GM20000 (cell line): ENCODE measurements at places on chromosomes 6 and 20.
A peak's percentile ranks its signal among the peaks of the same experiment; 100 is the strongest.

- peak; percentile 56 for DNase-seq
Measured at GRCh38 chr6:88982720-88983119, 19.3 kb upstream of the RNGTT start.

GRCh38 chr6:44737829-44738528, 350.5 kb downstream of the CDC5L start:
- DNase-seq = peak; percentile 58

DNA sequence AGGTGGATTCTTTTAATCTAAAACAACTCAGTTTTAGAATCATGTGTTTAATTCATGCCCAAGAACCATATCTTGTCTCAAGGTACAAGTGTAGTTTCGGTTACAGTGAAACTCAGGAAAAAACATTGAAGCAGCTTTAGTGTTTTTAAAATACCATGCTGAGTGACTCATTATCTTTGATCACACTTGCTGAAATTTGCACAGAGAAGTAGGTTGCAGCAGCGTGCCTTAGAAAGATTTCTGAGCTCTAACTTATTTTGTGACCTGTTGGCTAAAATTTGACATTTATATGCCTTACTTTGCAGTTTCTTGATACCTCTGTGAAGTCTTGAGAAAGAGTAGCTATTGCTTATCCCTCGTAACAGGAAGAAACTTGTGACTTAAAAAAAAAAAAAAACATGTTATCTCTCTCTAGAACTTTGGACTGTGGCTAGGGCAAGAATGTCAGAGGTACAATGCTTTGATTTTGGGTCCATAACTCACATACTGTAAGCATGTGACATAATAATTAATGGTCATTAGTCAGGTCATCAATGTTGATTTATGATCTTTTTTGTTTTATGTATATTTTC, 34.5 kb upstream of the FUCA2 start:
- DNase-seq = no peak

- DNase-seq = peak; percentile 53
Measured at GRCh38 chr6:144343701-144344428, 58.7 kb downstream of the UTRN start.

DNA sequence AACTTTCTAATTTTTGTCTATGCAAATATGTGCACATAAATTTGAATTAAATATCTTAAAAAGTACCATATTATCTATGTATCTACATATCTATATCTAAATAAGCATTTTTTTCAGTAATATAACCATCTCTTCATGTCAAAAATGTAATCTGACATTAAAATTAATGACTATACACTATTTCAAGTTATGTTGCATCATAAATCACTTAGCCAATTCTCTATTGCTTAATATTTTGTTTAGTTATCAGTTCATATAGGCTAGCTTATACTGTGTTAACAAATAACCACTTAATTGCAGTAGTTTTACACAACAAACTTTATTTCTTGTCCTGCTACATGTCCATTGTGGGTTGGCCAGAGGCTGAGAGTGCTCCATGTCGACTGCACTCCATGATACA, 360.8 kb downstream of the EPM2A start:
- DNase-seq = no peak

GRCh38 chr6:125414507-125414906, 112.7 kb upstream of the HDDC2 start:
- DNase-seq = no peak

DNA sequence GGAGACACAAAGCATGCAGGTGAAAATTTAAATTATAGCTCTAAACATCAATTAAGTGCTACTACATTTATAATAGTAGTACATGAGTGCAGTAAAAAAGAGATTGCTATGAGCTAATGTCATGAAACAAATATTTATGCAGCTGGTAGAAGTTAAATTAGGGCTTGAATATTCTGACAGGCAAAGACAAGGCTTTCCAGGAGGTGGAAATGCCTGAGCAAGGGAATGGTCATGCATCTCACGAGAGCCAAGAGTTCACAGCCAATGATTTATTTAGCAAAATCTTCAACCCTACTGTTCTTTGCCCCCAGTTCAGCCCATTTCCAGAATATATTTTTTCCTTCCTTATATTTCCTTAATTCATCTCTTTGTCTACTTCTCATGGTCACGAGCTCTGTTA, 128.9 kb downstream of the HIVEP2 start:
- DNase-seq = no peak

DNA sequence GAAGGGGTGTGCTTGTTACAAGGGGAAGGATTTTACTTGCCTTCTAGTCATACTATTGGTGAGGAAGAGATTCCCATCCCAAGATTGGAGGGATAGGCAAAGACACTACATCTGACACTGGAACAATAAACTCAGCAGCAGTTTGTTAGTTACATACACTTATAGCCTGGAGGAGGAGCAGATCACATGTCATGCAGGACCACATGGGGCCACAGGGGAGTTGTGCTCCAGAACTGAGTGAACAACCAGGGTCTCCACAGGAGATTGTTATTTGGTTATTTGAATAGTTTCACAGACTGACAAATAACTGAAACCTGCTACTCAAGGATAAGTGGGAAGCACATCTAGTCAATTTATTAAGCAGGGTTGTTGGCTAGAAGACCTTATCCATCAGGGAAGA, 559.4 kb upstream of the MANEA start:
- no peak for DNase-seq

- DNase-seq = peak; percentile 9
Measured at GRCh38 chr6:75503291-75503690, 9.7 kb upstream of the FILIP1 start.

GRCh38 chr6:154514481-154514880, 4.0 kb upstream of the CNKSR3 start:
- DNase-seq = no peak

- DNase-seq = no peak
Measured at GRCh38 chr6:125123468-125124048, 30.0 kb upstream of the TPD52L1 start.

DNA sequence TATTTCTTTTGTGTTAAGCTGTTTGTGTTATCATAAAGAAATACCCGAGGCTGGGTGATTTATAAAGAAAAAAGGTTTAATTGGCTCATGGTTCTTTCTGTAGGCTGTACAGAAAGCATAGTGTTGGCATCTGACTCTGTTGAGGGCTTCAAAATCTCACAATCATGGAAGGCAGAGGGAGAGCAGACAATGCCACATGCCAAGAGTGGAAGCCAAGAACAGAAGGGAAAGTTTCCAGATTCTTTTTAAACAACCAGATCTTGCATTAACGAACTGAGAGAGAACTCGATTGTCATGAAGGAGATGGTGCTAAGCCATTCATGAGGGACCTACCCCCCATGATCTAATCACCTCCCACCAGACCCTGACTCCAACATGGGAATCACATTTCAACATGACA, 290.1 kb downstream of the BMP2 start:
- DNase-seq = no peak

- DNase-seq = no peak
Measured at GRCh38 chr6:15387118-15387517, 141.2 kb downstream of the JARID2 start.

DNA sequence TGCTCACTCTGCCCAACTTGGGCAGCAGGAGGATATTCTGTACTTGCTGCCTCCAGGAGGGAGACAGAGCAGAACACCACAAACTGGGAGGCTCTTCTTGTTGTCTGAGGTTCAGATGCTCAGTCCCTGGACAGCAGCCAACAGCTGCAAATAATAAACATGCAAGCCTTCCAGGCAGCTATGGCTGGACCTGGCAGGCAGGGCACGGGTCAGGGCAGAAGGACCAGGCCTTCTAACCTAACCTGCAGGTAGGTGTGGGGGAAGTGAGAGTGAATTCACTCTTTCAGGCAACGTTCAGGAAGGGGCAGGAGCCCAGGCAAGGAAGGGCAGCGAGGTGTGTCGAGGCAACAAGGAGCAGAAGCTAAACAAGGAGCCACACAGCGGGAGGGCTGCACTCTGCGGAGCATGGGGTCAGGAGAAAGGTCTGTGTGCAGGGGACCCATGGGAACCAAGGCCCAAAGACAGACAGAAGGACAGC, 31.5 kb downstream of the NINL start:
- DNase-seq = no peak

- DNase-seq = no peak
Measured at GRCh38 chr6:82761674-82762345, 303.8 kb downstream of the UBE3D start.

DNA sequence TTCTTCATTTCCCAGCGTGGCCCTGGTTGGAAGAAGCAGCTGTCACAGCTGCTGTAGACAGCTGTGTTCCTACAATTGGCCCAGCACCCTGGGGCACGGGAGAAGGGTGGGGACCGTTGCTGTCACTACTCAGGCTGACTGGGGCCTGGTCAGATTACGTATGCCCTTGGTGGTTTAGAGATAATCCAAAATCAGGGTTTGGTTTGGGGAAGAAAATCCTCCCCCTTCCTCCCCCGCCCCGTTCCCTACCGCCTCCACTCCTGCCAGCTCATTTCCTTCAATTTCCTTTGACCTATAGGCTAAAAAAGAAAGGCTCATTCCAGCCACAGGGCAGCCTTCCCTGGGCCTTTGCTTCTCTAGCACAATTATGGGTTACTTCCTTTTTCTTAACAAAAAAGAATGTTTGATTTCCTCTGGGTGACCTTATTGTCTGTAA, 292.7 kb downstream of the ESR1 start:
- DNase-seq = no peak

DNA sequence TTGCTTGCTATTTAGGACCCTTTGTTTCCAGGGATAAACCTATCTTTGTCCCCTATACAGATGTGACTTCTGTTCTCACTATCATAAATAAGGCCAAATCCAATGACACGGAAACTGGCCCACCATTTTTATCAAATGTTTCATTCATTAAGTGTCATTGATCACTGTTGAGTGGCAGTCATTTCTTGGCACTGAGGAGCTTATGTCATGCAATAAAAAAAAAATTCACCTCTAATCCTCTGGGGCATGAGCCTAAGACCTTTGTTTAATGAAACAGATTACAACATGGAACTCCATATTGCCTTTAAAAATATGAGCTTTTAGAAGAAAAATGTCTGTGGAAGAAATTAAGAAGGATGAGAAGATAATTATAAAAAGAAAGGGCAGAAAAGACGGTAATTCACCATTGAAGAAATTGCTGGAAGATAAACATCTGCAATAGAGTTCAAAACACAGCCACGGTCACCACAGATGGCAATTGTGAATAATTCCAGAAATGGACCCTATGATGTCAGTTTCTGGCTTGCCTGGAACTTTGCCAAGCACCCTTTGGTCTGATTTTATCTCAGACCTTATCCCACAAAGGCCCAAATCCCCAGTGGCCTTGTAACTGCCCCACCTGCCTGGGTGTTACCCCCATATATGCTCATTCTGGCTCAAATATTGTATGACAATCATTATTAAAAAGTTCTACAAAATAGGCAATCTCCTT, 91.1 kb downstream of the DST start:
- no peak for DNase-seq

DNA sequence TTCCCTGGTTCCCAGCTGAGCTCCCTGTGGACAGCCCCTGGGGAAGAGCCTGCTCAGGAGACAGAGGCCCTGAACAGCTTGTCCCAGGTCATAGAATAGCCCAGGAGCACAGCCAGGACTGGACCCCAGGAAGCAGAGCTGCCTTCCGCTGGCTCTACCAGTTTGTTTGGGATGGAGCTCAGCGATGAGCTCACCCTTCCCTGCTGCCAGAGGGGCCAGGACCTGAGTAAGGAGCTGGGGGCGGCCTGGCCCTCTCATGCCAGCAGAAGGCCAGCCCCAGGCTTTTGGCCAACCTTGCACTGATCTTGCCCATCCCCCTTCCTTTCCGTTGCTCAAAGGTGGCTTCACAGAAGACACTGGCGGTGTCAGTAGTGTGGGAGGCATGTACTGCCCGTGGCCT, 17.5 kb downstream of the MMP24OS start:
- no peak for DNase-seq

- DNase-seq = no peak
Measured at GRCh38 chr6:85451565-85452306, 1.9 kb downstream of the NT5E start.

DNA sequence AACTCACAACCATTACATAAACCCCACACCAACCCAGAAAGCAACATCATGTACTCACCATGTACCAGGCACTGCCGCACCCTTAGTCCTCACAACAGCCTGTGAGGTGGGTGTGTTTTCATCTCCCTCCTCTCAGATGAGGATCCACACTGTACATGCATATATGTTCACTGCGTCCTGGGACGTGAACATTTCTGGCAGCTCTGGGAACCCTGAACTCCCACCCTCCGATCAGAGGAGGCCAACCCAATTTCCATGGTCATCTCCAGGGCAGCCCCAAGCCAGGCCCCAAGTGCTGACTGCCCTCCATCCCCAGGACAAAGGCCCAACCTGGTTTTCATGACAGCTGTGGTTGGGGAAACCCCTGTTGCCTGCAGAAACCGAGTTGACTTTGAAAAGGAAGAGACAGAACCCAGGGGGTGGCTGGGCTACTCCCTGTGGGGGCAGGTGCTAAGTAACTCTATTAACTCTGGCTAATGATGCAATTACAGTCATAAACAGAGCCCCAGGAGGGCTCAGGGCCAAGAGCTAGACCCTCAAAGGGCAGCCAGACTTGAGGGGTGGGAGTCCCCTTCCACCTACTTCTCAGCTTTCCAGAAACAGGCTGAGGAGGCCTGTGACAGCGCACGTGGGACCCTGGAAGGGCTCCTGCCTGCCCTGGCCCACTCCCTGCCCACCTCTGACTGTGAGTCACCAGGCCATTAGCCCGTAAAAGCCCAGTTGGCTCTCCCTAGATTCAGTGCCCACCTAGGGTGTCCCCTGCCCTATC, 2.6 kb downstream of the TFEB start:
- peak; percentile 87 for DNase-seq

DNA sequence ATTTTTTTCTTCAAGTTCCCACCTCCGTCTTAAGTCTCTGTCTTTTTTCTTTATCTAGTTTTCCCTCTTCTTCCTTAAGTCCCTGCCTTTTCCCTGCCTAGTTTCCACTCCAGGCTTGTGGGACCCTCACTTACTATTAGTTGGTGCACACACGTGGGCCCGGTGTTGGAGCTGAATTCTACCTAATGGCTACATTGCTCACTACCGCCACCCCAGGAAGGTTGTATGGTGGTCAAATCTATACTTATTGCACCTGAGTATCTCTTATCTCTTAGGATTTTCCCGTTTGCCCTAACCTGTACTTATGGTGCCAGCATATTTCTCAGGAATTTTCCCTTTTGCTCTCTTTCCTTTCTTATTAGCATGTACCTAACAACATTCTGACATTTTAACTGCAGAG, 692.8 kb downstream of the EPM2A start:
- DNase-seq = no peak

GRCh38 chr20:5070570-5070969, 49.2 kb downstream of the PCNA start:
- DNase-seq = no peak

GRCh38 chr6:168469521-168469920, 28.5 kb downstream of the SMOC2 start:
- no peak for DNase-seq

DNA sequence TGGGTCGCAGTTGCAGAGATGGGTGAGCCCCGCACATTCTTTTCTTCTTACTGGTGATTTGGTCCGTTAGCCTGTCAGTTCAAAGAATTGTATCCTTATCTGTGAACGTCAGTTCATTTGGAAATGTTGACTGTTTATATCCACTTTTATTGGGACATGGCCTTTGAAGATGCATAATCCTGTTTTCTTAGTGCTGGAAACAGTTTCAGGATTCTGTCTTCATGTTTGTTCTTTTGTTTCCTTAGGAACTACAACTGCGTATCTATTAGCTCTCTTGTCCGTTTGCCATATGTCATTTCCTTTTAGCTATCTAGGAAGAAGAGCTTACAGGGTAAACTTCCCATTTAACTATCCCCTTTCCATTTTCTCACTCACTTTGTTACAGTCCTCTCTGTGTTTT, 35.0 kb upstream of the TULP1 start:
- no peak for DNase-seq

- no peak for DNase-seq
Measured at GRCh38 chr6:89409461-89410035, 2.5 kb downstream of the RRAGD start.
